ENCODE measurements at places on chromosomes 13 and 19.

DNA sequence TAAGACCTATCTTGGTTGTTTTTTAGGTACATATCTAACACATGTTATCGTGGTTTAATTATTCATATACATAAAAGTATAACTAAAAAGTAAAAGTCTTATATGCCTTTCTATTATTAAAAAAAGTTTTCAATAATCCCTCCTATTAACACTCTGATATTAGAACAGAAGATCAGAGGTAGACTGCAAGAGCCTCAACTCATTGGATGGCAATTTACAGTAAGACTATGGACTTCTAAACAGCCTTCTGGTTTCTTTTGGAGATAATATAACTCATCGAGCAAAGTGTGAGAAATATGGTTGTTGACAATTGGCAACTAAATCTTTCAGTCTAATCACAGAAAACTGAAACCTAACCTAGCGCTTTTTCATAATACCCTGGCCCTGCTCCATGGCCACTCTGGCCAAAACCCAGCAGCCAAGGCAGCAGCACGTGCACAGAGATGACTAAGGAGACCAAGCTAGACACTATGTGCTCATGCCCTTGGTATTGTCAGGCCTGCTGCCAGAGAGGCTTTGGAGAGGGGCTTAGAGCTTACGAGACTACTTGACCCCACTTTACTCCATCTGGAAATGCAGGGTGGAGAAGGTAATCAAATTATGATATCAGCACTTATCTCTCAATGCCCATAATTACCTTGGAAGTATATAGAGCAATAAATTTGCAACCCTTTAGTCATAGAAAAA is 40.6 kb upstream of the EEF1AKMT1 start:
- no peak for DNase-seq

DNA sequence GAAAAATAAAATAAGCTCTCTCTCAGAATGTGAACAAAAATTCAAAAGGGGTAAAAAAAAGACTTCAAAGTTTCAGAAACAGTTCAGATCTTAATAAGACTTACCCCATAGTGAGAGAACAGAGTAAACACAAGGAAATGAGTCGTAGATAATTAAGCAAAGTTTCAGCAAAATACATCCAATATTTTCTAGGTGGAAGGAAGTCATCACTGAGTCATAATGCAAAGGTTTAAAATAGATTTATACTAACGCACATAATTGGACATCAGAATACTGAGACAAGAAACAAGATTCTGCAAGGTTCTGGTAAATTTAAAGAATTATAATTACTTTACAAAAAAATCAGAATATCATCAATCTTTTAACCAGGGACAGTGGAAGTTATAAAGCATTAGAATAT is 1370.7 kb upstream of the ATXN8OS start:
- DNase-seq: no peak

DNA sequence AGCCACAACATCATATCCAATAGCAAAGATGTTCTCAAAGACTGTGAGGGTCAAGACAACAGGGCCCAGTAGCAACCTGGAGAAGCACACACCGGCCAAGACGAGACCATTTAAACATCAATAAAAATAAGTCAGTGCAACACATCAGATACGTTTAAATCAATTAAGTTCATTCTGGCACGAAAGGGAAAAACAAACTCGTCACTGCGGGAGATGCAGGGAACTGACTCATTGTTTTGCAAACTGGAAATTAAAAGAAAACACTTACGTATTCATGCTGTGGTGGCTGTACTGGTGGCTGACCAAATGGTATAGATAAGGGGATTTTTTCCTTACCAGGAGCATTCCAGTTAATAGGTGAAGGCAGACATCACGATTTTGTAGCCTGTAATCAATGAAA is 26.3 kb upstream of the SLC15A1 start:
- no peak for DNase-seq

DNA sequence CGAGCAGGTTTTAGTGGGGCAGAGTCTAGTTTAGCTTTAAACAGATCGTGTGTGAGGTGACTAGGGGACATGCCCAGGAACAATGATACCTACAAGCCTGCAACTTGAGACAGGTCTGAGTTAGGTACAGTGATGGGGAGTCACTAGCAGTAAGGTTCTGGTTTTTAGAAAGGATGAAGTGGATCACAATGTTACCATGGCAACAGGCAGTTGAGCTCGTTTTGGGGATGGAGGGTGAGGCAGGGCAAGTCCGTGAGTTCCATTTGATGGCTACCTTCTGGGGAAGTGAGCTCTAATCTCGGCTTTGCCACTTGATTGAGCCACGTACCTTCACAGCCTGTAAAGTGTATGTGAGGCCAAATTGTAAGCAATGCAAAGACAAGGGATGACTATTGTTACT is 76.0 kb upstream of the GTF3A start:
- no peak for DNase-seq

DNA sequence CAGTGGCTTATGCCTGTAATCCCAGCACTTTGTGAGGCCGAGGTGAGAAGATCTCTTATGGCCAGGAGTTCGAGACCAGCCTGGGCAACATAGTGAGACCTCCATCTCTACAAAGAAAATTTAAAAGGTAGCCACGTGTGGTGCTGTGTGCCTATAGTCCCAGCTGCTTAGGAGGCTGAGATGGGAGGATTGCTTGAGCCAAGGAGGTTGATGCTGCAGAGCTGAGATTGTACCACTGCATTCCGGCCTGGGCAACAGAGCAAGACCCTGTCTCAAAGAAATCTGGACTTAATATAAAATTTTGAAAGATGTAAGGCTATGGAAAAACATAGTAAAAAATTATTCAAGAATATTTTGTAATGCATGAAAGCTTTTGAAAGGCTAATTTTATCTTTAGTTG is 65.3 kb upstream of the RNF113B start:
- no peak for DNase-seq

- peak; percentile 94 for DNase-seq
These were observed 17.7 kb upstream of the SPACA4 start for GRCh38 chr19:48588670-48589401.

GRCh38 chr19:13085666-13086065 is 17.0 kb downstream of the LYL1 start:
- DNase-seq: no peak
